ENCODE measurements at places on chromosomes 7 and 10.

DNA sequence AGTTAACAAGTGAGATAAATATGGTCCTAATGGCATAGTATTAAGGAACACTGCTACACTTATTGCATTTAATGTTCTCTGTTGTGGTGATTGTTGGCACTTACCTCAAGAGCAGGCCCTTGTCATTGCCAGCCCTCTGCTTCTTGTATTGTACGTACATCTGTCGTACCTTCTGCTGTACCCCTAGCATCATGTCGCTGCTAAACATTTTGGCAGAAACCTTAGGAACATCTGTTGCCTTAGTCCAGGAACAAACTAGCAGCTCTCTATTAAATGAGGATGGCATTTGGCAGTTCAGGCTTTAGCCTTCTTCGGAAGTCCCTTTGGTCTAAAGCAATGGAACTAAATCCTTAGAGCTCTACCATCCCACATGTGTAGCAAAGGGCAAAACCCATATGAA is 47.6 kb downstream of the PRKG1 start:
- no peak for DNase-seq

DNA sequence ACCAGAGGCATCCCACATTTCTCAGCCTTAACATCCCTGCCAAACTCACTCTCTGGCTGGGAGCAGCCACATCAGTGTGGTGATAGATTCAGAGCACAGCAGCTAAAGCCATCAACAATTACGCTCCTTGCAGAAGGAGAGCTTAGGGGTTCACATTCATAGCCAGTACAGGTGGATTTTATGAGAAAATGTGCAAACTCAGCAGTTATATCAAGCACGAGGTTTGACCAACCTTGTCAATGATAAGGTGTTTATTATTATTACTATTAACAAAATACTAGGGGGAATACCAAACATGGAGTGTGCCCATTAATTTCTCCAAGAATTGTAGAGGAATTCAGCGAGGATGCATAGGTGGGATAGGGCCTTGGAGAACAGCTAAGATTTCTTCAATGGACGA is 362.3 kb downstream of the WDR11 start:
- DNase-seq, result no peak

DNA sequence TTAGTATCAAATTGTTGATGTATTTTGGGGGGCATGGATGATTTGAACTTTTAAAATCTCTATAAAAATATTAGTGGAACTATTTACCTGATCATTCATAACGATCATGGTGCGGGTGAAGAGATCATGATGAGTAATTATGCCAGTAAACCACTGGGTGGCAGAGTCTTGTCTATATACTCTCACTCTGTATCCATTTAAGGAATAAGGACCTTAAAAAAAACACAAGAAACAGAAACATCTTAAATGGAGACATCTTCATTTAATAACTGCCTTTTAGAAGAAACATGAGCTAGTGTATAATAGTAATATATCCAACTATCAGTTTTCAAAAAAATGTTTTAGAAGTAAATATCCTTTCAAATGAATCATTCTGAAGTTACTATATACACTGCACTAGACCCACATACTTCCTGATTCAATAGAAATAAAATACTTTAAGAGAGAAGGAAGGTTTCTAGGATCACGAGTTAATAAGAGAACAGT is 84.0 kb downstream of the NRBF2 start:
- no peak for DNase-seq

GRCh38 chr7:150938566-150938965 is 39.6 kb downstream of the KCNH2 start:
- DNase-seq, result no peak

- DNase-seq, result no peak
Measured at GRCh38 chr7:115491744-115492380, 538.7 kb downstream of the TFEC start.

GRCh38 chr10:9800571-9800970 is 1217.1 kb upstream of the CELF2 start:
- no peak for DNase-seq

- DNase-seq, result no peak
Measured at GRCh38 chr10:80917636-80918035, 379.9 kb downstream of the SH2D4B start.

DNA sequence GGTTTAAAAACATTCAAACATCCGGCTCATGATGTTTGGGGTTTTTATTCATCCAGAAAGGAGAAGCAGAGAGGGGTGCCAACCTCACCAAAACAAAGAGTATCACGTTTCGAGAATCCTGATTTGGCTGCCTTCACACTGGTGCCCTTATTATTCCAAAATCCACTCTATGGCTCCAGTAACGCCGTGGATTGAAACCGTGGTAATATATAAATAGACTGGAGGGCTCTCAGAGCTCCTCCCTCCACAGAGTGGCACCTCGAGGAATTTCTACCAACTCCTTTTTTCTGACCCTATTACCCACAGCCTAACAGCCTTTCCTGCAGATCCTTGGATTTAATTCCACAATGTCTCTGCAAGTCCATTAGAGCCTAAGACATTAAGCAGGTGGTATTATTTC is 353.6 kb downstream of the CRPPA start:
- DNase-seq, result no peak

DNA sequence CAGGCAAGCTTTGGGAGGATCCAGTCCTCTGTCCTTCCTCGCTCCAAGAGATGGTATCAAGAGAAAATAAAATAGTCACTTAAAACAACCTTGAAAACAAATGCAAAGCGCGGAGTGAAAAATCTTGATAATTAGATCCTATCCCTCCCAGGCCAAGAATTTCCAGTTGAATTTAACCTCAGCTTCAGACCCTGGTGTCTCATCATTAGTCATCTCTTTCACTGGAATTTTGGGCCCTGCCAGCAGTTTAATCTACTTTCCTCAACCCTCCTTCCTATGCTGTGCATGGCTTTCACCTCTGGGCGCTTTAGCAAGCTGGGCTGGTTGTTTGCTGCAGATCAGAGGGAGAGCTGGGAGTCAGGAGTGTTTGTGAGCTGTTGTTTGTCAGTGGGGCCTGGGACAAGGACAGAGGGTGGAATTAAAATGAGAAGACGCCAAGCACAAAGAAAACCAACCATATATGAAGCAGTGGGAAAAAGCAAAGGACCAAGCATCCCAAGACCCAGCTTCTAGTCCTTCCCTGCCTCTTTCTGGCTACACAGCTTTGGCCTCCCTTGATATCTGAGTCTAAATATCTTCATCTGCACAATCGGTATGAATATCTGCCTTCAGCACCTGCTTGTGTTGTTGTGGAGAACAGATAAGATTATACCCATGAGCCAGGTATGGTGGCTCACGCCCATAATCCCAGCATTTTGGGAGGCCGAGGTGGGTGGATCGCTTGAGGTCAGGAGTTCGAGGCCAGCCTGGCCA is 13.5 kb downstream of the MYOF start:
- no peak for DNase-seq

DNA sequence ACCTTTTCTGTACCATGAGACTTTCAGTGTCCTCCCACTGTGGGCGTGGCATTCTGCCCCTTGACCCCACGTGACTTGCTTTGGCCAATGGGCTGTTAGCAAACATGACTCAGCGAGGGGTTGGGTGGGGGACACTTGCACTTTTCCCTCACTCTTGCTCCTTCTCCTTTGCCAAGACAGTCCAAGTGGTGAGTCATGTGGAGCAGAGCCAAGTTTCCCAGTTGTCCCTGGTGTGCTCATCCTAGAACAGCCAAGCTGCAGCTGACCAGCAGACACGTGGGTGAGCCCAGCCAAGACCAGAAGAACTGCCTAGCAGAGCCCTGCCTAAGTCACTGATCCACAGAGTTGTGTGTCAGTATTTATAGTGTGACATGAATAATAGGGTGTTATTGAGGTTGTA is 82.8 kb upstream of the CPXM2 start:
- DNase-seq, result no peak

- no peak for DNase-seq
Measured at GRCh38 chr10:49601857-49602256, 8.3 kb upstream of the SLC18A3 start.

- no peak for DNase-seq
Measured at GRCh38 chr7:65812281-65812680, 60.6 kb upstream of the VKORC1L1 start.

GRCh38 chr7:106717955-106718871 is 57.3 kb upstream of the CCDC71L start:
- peak; percentile 69 for DNase-seq

- no peak for DNase-seq
Measured at GRCh38 chr10:79985481-79986072, 36.7 kb upstream of the SFTPD start.

DNA sequence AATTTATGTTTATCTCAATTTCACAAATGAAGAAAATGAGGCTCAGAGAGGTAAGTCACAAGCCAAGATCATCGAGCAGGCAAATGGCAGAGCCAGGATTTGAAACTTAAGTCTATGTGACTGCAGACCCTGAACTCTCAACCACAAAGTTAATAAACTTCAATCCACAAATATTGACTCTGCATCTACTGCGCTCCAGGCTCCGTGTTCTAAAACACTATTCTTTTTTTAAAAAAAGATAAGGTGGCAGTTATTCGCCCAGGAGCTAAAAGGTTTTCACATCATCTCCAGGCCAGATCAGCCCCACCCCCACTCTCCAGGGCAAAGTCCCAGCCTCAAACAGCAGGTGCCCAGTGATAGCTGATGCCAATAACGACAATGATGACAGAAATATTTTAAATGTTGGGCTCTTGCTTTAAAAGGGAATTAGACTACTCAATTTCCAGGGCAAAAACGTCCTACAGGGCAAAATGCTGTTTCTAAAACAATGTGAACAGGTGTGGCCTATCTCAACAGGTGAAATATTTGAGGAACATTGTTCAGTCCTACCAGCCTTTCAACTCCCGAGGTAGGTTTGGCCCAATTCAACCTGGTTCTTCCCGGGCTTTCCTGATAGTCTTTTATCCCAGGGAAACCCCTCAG is 85.2 kb downstream of the SORBS1 start:
- DNase-seq, result no peak

DNA sequence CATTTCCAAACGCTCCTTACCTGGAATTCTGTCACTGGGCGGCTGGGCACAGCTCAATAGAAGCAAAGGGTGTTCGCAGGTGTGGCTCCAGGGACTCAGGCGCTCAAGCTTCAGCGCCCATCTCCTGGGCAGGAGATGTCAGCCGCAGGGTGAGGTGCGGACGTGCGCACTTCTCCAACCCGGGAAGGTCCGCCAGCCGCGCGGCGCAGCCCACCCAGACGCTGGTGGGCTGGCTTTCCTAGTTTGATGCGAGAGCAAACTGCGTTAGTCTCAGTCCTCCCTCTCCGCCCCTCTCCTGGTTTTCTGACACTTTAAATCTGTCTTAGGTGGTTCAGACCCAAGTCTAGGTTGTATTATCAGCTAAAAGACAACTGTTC is 267 bp downstream of the CALCR start:
- no peak for DNase-seq

- DNase-seq, result no peak
Measured at GRCh38 chr7:111558991-111559390, 3.3 kb downstream of the IMMP2L start.
